ENCODE measurements at places on chromosomes 4 and X.

GRCh38 chr4:9931146-9931545, 90.2 kb downstream of the SLC2A9 start:
- DNase-seq, result no peak

- no peak for DNase-seq
Observed at GRCh38 chr4:76533314-76533713, 98.3 kb downstream of the SHROOM3 start.

GRCh38 chr4:12186526-12186925, 757.8 kb upstream of the HS3ST1 start:
- DNase-seq, result no peak

- no peak for DNase-seq
Observed at GRCh38 chr4:48604527-48604926, 114.5 kb downstream of the ZAR1 start.

DNA sequence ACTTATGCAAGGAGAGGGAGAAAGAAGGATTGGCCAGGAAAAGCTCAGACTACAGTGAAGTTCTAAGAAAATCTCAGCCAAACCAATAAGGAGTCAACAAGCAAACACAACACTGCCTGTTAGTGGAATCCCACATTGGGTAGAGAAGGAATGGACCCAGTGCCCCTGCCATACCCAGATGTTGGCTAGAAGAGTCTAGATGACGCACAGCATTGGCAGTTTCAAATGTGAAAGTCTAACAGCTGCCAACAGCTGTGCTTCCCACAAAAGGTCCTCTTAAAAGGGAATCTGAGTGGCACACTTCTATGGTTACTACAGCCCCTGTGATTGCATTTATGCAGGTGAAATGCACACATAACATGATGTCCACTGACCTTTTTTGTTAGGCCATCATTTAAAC, 37.2 kb upstream of the CPEB2 start:
- no peak for DNase-seq

- no peak for DNase-seq
Observed at GRCh38 chr4:4248885-4249203, 821 bp upstream of the TMEM128 start.

GRCh38 chrX:55008571-55009358, 8.6 kb downstream of the APEX2 start:
- no peak for DNase-seq

GRCh38 chr4:2459589-2460349, 9.1 kb upstream of the RNF4 start:
- DNase-seq, result peak; percentile 59

GRCh38 chr4:100880011-100880410, 362.2 kb upstream of the EMCN start:
- DNase-seq, result no peak

GRCh38 chrX:127038065-127038464, 218.5 kb downstream of the PRR32 start:
- no peak for DNase-seq

GRCh38 chr4:118989098-118990080, 100.7 kb downstream of the SYNPO2 start:
- DNase-seq, result no peak

DNA sequence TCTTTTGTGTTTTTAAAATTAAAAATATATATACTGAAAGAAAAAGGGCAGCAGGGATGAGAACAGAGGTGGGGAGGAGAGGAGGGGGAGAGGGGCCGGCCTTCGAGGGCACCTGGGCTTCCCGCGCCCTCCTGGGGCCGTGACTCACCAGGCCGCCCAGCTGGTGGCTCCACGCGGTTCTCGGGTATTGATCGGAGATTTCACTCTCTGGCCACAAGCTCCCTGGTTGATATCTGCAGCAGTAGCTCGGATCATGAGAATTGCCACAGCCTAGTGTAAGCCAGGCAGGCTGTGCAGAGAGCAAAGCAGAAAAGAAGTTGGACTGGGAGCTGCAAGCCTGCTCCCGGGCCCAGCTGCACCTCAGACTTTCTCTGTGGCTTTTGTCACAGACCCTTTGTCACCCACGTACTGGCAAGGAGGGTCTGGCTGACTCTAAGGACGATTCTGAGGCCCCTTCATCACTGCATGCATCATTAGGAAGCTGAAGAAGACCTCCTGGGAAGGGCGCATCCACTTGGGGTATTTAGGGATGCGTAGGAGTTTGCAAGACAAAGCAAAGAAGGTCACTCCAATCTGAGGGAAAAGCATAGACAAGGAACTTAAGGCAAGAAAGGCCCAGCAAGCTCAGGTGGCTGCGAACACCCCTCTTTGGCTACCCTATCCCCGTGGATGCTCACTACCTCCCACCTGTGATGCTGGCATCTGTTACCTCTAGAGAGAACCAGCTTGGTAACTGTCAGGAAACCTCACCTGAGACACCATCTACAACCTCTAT, 71.7 kb downstream of the CPZ start:
- DNase-seq, result peak; percentile 48

GRCh38 chr4:133524369-133524768, 375.3 kb downstream of the PCDH10 start:
- no peak for DNase-seq

DNA sequence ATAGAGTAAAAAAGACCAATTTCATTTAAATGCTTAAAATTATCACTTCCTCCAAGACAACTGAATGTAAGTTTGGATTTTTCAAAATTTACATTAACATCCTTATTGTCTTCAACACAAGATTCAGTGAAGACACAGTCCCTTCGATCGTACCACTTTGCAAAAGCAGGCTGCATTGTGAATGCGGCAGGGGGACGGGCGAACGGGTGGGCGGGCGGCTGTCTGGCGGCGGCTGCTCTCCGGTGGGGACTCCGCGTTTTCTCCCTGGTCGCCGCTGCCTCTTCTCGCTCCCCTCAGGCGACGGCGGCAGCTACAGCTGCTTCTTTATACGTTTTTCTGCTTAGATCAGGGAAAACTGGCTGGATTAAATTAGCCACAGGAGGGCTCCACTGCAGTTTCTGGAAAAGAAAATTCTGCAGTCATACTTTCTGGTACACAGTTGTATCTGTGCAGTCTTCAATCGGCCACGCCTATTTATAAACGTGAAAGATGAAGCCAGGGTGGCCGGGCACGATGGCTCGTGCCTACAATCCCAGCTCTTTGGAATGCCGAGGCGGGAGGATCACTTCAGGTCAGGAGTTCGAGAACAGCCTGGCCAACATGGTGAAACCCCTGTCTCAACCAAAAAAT, 33.9 kb upstream of the HPF1 start:
- peak; percentile 77 for DNase-seq

DNA sequence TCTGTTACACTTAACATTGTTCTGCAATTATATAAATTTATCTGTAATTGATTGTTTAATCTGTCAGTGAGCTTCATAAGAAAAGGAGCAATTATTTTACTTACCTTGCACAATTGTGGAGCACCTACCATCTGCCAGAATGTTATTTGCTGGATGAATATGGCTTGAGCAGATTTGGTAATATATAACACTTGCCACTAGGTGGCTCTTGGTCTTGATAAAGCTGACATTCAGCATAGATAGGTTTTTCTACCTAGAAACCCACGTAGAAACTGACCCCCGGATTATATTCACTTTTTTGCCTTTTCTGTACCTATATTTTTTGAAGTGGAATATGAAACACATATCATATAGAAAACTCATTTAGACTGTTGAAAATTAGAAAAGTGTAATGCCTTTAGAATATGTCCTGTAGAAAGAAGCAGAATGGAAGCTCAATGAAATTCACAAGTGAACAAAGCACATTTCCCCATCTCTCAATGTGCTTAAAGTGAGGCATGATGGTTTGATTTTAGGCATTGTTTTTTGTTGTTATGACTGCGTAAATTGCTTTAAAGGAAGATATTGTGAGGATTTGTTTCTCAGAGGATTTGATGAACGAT, 9.5 kb downstream of the RBPJ start:
- no peak for DNase-seq

DNA sequence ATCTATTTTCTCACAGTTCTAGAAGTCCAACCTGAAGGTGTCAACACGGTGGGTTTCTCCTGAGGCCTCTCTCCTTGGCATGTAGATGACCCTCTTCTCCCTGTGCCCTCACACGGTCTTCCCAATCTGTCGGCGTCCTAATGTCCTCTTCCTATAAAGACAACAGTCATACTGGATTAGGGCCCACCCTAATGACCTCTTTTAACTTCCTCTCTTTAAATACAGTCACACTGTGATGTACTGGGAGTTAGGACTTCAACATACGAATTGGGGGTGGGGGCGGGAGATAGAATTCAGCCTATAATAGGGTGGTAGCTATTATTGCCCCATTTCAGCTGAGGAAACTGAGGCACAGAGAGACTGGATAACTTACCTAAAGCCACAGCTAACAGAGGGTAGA, 70.2 kb downstream of the SMIM20 start:
- no peak for DNase-seq

- DNase-seq, result no peak
Observed at GRCh38 chr4:1490011-1490653, 83.9 kb upstream of the NKX1-1 start.

DNA sequence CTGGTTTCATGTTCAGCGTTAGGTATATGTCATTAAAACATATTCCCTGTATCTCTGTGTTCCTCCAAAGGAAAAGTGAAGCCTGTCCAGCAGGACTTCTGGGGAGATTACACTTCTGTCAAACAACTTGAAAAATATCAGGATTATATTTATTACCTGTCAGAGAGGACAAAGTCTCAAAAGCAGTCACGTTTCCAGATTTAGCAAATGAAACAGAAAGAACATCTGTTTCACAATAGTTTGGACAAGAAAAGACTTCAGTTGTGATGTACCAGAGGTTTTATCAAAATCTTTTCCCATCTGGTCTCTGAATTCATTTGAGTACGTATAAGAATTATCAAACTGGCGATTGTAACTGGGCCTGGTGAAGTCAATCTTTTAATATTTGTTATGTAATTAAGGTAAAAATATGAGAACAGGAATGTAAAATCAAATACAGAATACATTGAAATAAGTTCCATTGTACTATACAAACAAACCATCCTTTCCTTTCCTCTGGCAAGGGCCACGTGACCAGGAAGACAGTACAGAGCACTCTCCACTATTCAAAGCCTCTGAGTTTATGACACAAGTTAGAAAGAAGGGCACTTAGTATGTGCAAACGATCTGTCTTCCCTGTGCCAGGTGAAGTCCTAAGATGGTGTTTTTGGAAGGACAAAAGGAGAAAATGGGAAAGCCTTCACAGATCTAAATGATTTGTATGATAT, 3.2 kb downstream of the CASP3 start:
- no peak for DNase-seq

DNA sequence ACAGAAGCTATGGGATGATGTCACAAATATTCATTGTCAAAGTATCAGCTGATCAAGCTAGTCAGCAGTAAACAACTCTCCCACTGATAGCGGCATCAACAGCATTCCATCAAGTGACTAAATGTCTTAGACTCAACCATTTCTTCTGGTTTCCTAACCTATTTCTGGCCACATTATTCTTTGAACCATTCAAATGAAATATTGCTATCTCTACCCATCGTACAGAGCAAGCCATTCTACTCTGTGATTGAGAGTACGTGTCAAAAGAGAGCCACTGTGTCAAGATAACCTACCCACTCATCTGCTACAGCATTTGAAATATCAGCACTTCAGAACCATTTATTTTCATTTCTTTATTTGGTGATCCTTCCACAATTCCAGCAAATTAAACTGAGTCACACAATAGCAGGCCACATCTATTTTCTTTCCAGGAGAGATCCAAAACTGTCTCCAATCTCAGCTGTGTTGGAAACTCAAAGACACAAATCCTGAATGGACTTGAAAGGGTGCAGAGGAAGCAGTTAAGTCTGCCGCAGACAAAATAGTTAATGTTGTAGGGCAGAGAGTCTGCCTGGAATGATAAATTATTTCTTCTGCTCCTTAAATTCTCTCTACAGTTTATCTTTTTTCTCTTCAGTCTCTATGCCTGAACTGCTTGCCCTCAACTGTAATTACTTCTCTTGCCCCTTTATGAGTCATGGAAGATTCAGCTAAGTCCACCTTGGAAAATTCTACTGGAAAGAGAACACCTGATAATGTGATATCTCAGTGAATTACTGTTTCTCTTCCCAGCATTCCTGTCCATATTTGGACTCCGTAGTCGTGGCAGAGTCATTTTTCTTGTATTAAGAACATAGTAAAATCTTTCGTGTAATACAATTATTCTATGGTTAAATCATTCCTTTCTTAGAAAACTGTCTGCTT, 364.8 kb downstream of the PDGFC start:
- DNase-seq, result no peak

DNA sequence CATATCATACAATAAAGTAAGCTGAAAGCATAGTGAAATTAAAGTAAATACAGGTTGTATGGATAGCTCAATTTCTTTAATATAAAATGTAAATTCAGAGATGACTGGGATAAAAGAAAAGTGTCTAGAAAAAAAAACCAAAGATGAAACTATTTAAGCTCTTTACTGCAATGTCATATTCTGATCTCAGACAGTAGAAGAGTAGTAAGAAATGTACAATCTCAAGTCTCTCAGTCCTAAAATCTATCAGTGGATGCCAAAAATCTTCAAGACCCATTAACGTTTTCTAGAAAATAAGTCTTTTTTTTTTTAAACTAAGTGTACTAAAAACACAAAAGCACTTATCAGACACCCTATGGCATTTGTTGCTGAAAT, 13.8 kb downstream of the MGARP start:
- DNase-seq, result no peak

- no peak for DNase-seq
Observed at GRCh38 chrX:4805502-4805901, 1092.1 kb upstream of the PRKX start.

- no peak for DNase-seq
Observed at GRCh38 chr4:119014658-119015057, 121.0 kb upstream of the MYOZ2 start.

- no peak for DNase-seq
Observed at GRCh38 chrX:139795196-139795595, 87.2 kb upstream of the MCF2 start.

- no peak for DNase-seq
Observed at GRCh38 chr4:132998585-132999230, 150.4 kb upstream of the PCDH10 start.

- DNase-seq, result no peak
Observed at GRCh38 chr4:1218634-1219565, 30.0 kb downstream of the CTBP1 start.

DNA sequence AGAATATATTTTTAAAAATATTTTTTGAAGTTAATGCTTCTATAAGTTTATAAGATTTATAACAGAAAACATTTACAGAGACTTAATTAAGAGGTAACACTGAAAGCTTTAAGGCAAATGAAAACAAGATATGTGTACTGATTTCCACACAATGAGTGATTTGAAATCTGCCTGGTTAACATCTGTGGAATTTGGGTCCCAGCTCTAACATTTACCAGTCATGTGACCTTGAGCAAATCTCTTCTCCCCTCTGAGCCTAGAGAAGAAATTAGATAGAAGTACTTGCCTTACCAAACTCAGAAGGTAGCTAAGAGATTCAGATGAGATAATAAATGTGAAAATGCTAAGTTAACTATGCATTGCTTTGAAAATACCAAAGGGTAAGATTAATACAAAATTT, 458.8 kb upstream of the LCORL start:
- no peak for DNase-seq

- DNase-seq, result no peak
Observed at GRCh38 chrX:128619490-128619889, 567.3 kb upstream of the ACTRT1 start.

- no peak for DNase-seq
Observed at GRCh38 chr4:85496933-85497332, 22.0 kb downstream of the ARHGAP24 start.

All from spleen (tissue), 13 donors.